Left hindlimb (tissue), 1 donor: ENCODE measurements at places on chromosomes 7 and 10.

DNA sequence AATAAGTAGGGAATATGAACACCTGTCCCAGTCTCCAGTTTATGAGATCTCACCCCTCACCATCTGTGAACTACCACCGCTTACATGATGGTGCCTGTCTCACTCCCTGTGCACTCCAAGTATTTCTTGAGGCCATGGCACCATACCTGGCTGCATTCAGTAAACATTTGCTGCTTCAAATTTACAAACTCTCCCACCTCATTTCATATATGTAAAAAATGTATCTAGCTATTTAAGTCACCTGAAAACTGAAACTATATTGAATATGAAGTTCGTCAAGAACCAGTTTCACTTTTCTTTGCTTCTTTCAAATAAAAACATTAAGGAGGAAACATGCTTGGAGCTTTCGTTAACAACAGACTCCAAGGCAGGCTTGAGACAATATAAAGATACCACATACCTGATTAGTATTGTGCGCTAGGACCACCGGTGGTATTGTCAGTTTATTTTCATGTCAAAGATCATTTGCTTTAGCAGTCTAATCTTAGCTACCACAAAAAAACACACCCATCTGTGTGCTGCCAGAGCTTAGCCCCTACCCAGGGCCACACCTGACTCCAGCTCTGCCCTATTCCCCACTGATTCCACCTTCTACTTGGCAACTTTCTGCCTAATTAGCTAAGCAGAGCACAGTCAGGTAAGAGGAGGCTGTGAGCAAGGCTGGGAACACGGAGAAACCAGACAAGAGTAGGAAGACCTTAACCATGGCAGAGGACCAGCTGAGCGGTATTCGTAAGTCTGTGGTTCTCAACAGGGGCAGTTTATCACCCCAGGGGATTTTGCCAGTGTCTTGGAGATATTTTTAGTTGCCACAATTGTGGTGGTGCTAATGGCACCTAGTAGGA, 92.0 kb downstream of the ZFAND4 start:
- DNase-seq: no peak

DNA sequence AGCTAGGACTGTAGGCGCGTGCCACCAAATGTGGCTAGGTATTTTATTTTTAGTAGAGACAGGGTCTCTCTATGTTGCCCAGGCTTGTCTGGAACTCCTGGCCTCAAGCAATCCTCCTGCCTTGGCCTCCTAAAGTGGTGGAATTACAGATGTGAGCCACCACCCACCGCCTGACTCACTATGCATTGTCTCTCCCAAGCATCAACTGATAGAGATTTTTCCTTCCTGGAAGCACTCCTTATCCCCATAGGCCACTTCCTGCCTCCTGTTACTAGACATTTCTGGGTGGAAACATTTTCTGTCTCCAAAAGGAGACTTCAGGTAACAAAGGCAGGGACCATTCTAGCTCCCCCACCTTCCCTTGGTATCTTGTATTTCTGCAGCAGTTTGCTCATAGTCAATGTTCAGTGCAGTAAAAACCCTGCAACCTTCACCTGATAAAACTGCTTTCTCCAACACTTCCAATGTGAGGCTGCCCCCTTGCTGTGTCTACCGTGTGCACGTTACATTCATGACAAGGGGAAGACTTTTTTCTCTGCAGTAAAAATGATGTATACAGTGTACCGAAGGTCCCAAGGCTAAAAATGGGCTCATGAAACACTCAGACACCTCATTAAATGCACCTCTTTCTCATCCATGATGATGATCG, 84.9 kb downstream of the NHLRC2 start:
- DNase-seq: no peak

- no peak for DNase-seq
Observed at GRCh38 chr10:64477791-64478190, 956.6 kb downstream of the REEP3 start.

DNA sequence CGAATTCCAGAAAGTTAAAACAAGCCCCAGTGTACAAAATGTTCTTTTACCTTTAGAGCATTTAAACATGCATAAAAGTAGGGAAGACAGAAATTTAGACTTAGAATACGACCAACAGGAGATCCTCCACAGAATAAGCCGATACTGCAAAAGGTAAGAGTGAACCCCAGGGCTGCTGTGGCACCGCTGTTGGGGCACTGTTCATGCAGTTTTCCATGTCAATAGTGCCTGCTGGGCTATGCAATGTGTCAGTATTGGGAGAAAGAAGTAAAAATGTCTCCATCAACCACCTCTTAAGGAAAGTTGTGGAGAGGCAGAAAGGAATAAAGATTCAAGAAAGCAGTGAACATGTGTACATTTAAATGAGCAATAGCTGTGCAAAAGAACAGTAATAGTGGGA, 326.5 kb upstream of the SEMA3C start:
- no peak for DNase-seq

DNA sequence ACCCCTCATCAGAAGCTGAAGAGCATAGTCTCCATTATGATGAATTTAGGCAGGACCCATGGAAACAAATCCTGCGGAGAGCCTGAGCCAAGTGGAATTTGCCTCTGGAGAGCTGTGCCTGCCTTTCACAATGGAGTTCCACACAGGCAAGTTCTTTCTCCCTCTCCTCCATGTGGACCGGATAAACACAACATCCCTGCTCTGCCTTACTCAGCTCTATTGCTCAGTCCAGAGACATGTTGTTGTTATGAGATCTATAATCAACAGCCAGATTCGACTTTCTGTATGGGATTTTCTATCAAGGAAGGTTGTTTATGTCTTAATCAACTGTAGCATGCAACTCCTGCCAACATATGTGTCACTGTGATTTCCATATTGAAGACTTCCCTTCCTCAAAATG, 59.5 kb upstream of the ELMO1 start:
- no peak for DNase-seq

DNA sequence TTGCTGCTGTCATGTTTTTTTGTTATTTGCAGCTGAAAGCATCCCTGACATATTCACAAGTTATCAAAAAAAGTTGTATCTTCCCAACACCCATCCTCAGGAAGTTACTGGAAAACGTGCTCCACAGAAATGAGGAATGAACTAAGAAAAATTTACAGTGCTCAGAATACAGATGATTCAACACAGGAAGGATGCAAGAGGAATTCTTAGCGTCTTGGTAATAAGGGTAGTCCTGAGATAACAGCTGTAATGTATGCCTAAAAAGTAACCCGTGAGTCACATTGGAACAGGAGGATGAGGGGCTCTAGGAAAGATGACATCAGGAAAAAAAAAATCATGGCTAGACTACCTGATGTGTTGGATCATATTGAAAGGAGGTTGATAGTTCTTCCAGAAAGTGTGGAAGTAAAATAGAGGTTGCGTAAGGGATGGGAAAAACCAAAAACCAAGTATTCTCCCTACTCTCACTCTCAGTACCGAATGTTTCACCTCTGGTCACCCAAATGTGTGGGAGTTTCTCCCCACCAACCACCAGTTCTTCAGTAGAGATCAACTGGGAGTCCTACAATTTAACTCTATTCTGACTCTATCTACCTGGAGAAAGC, 3.9 kb downstream of the ADAM12 start:
- no peak for DNase-seq

- no peak for DNase-seq
Observed at GRCh38 chr10:56003555-56003954, 357.5 kb downstream of the ZWINT start.

DNA sequence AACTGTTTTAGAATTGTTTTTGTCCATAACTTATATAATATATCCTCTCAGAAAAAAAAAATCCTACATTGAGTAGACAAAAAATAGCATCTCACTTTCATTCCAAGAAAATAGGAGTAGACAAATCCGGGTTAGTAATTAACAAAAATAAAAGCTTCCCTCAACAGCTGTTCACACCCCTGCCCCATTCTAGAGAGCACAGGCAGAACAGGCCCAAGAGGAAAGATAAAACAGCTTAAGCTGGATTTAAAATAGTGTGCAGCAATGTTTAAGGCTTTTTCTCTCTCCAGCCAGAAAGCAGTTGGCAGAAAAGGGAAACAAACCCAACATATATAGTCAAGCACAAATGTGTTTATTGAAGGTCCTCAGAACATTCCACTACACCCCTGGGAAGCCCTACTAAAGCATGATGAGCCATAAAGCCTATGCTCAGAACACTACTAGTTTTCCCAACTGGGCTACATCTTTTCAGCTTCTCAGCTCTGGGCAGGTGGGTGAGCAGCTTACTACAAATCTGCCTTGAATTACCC, 189.9 kb downstream of the MTERF1 start:
- DNase-seq: no peak

- DNase-seq: no peak
Observed at GRCh38 chr7:8040768-8041369, 72.3 kb downstream of the GLCCI1 start.

DNA sequence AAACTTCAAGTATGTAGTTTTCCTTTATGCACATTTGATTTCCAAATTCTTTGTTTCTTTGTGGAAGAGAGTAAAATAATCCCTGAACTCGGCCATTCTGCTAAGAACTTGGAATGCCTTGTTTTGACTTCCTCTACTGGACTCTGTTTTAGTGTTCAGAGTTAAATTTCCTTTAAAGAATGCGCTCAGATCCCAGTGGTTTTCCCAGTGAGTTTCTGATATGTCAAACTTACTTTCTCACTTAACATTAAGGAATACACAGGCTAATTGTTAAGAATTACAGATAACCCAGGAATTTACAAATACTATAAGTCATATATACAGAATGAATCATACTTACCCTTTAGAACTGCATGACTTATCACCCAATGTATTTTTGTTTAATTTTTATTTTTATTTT, 1067.6 kb upstream of the CELF2 start:
- DNase-seq: no peak

- DNase-seq: no peak
Observed at GRCh38 chr10:32582946-32583345, 137.0 kb downstream of the CCDC7 start.

GRCh38 chr7:145263886-145264285, 428.0 kb upstream of the TPK1 start:
- DNase-seq: no peak

DNA sequence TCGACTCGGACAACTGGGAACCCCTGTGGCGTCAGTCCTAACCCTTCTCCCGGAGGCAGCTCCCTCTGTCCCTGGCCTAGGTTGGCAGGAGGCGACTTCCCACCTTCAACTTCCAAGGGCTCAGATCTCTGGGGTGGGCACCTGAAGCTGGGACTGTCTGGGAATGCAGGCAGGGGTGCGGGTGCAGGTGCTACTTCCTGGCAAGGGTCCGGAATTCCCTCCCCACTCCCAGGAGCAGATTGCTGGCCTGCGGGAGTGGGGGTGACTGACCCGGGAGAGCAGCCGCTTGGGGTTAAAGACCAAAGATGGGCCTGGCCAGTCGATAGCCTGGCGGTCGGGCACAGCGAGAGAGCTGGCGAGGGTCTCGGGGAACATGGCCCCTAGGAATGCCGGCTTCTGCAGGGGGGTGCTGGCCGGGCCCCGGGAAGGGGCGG, 387 bp downstream of the EPHA1 start:
- no peak for DNase-seq

- DNase-seq: peak; percentile 50
Observed at GRCh38 chr7:54888067-54888733, 129.2 kb upstream of the SEC61G start.

DNA sequence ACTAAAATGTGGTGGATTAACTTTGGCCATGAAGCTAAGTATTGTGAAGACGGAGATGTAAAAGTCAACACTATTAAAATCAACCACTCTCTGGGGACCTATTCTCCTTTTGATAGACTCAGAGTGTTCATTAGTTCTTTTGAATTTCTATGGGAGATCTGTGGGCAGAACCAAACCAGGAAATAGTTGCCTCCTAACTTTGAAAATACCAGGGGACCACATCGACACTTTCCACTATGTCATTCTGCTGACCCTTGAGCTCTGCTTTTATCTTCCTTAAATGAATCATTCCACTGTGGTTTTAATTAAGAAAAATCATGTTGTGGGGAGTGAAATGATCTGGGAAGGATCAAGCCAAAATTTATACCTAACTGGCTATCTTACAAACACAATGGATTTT, 960.5 kb downstream of the GATA3 start:
- DNase-seq: no peak

- no peak for DNase-seq
Observed at GRCh38 chr7:1043552-1044188, 676 bp upstream of the GPR146 start.

- DNase-seq: no peak
Observed at GRCh38 chr7:89887489-89887888, 266.8 kb upstream of the STEAP1 start.
